ENCODE measurements at places on chromosomes 2 and 18.
A peak's percentile ranks its signal among the peaks of the same experiment; 100 is the strongest.

GRCh38 chr2:37344453-37345361 lies at the start of gene QPCT:
Gene QPCT, plus strand, starts transcription at chr2:37344630. Its CDS starts 102 bp downstream, at chr2:37344732.
- DNase-seq, result peak; percentile 35

DNA sequence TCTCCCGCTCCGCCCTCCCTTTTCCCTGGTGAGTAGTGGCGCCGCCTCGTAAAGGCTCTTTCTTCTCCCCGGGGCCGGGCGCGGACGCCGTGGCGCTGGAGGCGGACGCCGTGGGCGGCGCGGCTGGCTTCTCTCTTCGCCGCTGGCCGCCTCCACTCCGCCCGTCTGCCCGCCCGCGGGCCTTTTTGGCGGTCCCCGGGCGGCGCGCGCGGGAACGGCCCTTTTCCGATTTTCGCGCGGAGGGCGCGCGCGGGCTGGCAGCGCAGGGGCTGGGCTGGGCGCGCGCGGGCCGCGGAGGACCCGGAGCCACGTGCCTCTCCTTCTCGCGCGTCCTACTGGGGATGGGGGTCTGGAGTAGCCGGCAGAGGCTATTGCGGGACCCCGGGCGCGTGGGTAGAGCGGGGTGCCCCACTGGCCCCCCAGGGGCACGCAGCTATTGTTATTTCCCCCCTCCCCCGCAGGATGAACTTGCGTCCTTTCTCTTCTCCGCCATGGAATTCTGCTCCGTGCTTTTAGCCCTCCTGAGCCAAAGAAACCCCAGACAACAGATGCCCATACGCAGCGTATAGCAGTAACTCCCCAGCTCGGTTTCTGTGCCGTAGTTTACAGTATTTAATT lies 472 bp downstream of the SLC20A1 start:
- DNase-seq, result peak; percentile 62

GRCh38 chr2:185859506-185859905 lies 120.9 kb downstream of the FSIP2 start:
- no peak for DNase-seq

DNA sequence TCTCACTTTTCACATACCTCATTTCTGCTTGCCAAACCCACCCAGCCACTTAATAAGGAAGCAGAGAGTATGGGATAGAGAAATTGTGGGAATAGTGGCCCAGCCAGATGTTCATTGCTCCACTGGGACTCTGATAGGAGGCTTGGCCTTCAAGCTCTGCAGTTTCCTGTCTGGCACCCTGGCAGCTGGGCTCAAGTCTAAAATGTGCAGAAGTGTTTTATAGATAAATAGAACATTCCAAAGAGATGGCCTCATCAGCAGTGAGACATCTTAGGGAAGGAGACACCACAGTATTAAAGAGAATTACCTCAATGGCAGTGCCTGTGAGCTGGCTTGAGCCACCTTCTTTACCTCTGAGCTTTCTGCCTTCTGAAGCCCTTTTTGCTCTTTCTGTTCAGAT lies 24.7 kb downstream of the COPS7B start:
- no peak for DNase-seq
